ENCODE measurements at places on chromosomes 16 and 17.

DNA sequence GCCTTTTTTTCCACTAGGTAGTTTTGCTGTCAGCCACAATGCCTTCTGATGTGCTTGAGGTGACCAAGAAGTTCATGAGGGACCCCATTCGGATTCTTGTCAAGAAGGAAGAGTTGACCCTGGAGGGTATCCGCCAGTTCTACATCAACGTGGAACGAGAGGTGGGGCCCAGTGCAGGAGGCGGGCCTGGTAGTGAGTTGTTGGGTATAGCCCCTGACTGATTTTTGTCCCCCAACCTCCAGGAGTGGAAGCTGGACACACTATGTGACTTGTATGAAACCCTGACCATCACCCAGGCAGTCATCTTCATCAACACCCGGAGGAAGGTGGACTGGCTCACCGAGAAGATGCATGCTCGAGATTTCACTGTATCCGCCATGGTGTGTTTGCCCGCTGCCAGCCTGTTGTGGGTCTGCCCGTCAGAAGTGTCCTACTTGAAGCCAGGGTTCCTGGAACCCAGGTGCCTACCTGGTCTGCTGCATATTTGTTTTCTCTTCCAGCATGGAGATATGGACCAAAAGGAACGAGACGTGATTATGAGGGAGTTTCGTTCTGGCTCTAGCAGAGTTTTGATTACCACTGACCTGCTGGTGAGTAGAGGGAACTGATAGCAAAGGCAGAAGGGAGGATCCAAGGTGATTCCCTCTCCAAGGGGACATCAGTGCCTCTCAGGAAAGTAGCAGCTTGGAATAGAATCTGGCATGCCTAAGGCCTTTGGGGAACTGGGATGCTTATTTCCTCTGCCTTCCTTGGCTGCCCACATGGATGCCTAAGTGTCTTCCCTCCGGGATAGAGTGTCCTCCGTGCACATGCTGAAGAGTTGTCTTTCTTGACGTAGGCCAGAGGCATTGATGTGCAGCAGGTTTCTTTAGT is 1.9 kb upstream of the CD68 start:
- DNase-seq, result no peak

DNA sequence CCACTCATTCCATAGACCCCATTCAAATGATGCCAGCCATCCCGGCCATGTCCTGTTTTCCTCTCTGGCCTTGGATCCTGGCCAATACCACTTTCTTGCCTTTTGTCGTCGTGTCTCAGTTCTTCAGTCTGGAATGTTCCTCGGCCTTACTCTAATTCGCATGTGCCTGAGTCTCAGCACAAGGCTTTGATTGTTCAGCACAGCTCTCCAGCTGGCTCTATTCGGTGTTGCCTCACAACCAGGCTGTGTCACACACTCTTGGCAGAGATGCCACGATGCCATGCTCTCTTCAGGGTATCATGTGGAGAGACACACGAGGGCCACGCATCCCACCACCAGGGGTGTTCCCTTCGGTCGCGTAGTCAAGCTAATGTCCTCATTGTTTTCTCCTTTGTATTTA is 1.8 kb upstream of the VPS4A start:
- DNase-seq, result no peak

DNA sequence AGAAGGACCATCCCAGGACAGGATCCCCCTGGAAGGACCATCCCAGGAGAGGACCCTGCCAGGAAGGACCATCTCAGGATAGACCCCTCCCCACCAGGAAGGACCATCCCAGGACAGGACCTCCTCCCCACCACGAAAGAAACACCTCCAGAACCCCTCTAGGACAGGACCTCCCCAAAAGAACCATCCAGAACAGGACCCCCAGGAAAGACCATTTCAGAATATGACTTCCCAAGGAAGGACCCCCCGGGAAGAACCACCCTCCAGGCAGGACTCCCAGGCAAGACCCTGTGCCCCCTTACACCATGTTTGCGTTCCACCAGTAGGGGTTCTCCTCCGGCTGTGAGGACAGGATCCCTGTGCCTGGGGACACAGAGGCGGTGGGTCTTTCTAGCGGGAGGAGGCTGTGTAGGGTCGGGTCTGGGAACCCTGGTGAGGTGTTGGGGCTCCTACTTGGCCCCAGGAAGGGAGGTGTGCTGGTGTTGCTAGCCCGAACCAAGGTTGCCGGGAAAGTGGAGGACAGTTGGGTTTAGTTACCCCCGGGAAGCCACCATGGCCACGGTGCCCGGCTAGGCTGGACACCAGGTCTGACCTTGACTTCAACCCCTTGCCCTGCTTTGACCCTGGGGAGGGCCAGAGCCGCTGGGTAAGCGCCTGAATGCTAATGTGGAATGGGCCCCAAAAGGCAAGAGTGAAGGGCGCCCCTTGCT is 2.2 kb downstream of the NOTUM start:
- DNase-seq, result no peak

DNA sequence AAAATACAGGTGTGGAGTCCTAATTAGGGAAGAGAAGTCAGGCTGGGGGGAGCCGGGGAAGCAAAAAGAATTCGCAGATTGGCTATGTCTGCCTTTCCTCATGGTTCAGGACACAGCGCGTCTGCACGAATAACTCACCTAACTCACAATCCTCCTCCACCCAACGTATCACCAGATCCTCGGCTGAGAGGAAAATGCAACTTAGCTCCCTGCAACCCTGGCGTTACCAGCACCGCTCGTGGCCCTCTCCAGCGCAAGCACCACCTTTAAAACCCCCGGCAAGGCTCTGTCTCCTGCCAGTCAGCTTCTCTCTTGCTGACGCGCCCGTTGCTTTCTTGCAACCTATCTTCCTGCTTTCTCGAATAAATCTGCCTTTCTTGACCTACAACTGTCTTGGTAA is 49.8 kb upstream of the METRNL start:
- no peak for DNase-seq

DNA sequence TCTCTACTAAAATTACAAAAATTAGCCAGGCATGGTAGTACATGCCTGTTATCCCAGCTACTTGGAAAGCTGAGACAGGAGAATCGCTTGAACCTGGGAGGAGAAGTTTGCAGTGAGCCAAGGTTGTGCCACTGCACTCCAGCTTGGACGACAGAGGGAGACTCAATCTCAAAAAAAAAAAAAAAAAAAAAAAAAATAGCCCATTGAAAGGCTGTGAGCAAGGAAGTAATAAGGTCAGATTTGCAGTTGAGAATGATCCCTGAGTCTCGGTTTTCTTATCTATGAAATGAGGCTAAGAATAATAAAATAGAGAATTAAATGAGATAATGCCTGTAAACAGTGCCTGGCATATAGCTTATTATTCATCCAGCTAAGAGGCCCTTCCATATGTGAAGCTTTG is 1.3 kb upstream of the PDK2 start:
- no peak for DNase-seq

GRCh38 chr17:7612294-7612640 is 2.4 kb downstream of the FXR2 start:
- no peak for DNase-seq

DNA sequence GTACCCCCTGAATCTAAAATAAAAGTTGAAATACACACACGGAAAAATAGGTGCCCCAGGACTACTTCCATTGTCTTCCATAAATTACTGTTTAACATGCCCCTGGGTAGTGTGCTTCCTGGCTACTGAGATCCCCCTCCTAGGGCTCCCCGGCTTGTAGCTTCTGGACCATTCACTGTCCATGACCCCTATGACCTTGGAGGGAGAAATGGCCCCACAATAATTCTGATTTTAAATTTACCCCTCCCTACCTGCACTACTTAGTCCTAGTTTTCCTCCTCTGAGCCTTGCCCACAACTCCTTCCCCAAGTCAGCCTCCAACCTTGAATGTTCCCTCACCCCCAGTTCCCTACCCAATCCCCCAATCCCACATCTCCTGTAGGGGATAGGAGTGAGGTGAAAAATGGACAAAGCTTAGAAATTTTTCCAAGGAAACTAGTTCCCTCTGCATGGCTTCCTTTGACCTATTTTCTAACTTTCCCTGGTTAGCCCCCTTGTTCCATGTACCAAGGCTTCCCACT is 9.5 kb upstream of the MSL1 start:
- no peak for DNase-seq
